Stimulated activated CD4-positive, alpha-beta T cell treated with anti-CD3 and anti-CD28 coated beads, Interleukin-15, amount 100 ng/mL, for 48 hours (primary cell): ENCODE measurements at places on chromosomes 7 and 10.

GRCh38 chr10:53223851-53224250 is 451.3 kb upstream of the MBL2 start:
- no peak for DNase-seq

- DNase-seq, result no peak
Measured at GRCh38 chr10:86334488-86335085, 32.0 kb downstream of the GRID1 start.

DNA sequence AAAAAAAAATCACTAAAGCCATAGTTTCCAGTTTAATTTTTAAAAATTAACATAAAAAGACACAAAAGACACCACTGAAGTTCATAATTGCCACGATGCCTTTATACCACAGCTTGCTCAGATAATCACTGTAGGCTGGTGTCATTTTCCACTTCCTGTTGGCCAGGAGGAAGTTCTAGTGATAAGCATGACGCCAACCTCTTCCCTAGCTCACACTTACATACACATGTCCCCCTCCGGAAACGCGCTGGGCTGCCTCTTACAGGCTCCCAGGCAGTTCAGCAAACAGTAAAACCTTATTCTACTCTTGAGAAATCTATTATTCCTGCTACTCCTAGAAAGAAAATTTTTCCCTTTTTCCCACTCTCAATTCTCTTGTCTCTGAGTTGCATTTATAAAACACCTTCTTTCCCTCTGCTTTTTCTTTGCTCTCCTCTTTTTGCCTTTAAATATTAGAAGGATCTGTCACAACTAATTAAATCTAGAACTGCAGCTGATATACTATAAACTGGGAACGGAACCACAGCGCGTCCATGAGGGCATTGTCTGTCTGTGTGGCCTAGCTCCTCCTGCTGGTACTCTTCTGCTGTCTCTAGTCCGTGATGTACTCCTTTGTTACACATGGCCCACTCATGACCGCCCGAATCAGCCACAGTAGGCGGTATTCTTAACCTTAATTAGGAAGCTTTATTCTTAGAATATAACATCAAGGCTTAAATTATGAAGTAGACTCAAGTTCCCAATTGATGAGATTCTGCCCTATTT is 664.9 kb downstream of the CNTNAP2 start:
- no peak for DNase-seq

DNA sequence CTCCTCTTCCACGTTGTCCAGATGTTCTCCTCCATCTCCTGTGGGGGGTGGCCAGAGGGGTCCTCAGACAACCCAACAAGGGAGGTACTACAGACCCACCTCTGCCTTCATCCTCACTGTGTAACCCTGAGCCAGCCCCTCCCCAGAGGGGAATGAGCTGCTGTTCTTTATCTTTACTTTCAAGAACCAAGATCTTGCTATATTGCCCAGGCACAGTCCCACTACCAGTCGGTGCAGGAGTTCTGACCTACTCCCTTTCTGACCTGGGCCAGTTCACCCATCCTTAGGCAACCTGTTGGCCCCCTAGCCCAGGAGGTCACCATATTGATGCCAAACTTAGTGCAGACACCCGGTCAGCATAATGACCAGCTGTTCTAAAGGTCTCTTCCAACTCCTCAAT is 16.8 kb upstream of the MTPAP start:
- DNase-seq, result no peak

DNA sequence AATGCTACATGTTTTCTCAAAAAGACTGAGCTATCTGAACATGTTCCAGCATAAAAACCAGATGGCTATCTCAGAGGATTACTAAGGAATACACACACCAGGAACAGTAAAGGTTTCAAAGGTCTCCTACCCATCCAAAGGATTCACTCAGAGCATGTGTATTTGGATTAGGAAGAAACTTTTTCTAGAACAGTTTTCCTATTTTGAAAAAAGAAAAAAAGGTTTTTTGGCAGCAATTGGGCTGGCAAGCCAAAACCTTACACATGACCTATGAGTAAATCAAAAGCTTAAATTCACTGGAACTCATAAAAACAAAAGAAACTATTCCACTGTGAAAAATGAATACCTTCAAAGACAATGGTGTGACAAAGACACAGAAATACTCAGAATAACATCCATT is 9.6 kb downstream of the TPK1 start:
- DNase-seq, result no peak

GRCh38 chr10:30705625-30706149 is 76.1 kb upstream of the LYZL2 start:
- no peak for DNase-seq

DNA sequence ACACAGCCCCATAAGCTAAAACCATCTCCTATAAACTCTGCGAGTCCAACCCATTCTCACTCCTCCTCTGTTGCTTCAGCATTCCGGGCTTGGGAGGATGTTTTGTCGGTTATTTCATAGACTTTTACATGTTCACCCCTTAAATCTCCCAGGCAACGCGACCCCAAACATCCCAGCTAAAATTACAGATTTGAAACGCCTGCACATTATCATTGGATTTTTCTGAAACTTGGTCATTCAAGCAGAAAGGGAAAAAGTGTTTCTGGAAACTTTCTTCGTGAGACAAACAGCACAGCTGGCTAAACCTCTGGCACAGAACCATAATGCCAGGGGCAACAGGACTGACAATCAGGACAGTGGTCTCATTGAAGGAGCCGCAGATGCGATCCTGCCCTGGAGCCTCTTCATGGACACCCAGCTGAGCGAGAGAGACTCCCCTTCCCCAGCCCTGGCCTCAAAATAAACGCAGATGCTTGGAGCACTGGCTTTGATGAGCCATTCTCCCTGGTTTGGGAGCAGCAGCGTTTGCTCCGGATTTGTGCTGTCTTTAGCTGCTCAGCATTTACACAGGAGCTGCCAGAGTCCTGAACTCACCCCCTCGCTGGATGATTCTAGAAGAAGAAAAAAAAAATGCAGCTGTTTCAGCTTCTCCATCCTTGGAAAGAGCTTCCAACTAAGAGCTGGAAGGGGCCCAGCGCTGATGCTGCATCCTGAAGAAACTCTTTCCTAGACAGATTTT is 30.1 kb downstream of the AFAP1L2 start:
- DNase-seq, result no peak

DNA sequence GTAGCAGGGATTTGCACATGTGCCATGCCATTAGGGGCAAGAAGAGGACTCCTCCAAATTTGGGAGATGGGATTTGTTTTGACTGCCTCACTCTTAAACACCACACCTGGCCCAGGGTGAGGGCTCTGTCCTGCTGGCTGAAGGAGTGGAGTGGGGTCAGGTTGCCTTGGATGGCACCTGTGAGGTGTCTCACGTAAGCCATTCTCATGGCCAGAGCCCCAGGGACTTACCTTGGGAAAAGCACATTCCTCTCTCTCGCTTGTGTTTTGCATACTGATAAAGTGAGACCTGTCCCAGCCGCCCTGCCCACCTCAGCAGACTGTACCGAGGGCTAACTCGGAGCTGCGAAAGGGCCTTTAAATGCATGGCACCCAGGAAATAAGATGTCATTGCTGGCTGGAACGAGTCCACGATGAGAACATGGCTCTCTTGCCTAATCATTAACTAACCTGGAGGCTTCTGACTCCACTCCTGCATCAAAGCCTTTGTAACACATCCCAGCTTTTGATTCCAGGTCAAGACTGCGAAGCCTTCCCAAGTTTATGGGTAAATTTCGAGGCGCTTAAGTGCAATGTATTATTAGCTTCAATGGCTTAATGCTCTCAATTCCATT is 184.0 kb upstream of the RNF32 start:
- DNase-seq, result no peak

DNA sequence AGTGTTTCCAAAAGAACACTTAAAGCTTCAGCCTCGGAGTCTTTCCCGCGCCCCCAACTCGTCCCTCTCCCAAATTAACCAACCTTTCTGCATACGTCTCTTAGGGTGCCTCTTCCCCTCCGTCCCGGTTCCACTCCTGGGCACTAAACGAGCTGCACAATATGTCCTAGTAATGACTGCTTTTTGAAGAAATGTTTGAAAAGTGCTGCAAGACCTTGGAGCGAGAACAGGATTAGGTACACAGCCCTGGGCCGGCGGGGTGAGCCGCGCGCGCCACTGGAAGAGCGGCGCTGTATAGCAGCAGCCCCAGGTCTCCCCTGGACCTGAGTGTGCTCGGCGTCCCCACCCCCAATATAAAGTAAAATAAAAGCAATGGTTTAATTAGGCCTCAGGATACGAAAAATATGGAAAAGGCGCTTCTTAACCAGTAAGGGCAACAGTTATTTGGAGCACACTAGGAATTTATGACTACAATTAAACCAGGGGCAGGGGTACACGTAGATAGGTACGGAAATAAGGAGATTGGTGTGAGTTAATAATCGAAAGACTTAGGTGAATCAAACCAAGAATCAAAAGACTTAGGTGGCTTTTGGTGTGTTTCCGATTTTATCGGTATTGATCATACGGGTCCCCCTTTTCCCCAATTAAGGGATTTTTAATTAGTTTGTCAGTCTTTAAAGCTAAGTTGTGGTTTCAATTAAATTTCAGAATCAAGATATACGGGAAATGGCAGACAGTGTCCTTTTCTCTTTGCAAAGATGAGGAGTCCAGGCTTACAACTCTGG is 1.9 kb downstream of the TET1 start:
- no peak for DNase-seq

GRCh38 chr10:22712211-22712955 is 2.0 kb downstream of the PIP4K2A start:
- no peak for DNase-seq

DNA sequence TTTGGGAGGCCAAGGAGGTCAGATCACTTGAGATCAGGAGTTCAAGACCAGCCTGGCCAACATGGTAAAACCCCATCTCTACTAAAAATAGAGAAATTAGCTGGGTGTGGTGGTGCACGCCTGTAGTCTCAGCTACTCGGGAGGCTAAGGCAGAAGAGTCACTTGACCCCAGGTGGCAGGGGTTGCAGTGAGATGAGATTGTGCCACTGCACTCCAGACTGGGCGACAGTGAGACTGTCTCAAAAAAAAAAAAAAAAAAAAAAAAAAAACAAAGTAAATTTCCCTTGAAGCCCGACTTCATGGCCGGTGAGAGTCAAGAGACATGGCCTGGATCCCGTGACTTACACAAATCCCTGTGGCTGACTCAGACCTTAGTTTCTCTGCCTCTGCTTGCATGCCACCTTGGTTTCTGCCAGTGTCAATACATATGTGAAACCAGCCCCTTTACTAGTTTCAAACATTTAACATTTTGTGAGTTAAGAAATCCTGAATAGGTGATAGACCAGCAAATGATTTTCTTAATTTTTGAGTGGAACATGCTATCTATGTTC is 62.8 kb downstream of the ZEB1 start:
- DNase-seq, result no peak

DNA sequence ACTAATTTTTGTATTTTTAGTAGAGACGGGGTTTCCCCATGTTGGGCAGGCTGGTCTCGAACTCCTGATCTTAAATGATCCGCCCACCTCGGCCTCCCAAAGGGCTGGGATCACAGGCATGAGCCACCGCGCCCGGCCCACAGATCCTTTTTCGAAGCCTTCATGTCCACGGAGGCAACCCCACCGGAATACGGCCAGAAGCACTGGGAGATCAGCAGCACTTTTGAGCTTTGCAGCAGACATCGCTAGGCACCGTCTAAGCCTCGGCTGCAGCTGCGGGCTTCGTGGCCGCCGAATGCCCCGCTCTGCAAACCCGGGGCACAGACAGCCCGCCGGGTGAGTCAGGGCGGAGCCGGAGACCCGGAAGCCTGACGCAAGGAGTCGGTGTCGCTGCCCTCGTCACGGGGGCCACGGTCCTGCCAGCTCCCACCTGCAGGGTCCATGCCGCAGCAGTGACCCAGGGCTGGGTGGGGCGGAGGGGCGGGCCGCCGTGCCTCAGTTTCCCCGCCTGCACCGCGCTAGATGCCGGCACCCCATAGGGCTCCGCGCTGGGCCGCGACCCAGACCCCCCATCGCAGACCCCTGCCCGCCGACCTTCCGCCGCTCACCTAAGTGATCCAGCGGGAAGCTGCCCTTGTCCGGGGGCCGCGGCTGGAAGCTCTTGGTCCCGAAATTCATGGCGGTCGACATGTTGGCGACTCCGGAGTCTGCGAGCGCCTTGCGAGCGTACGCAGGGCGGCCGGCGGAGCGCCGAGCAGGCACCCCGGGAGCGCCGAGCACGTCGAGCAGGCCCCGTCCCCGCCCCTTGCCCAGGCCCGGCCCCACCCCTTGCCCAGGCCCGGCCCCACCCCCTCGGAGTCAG is at the start of gene COX19:
COX19 (minus strand) TSS at position 730 of the 862 bp plus-strand sequence; CDS start at position 690, 40 bp downstream.
- peak; percentile 84 for DNase-seq

- DNase-seq, result no peak
Measured at GRCh38 chr10:81081887-81082620, 544.4 kb downstream of the SH2D4B start.

- DNase-seq, result no peak
Measured at GRCh38 chr10:51066231-51066630, 8.1 kb upstream of the PRKG1 start.

GRCh38 chr7:150787321-150788281 is 12.6 kb downstream of the TMEM176B start:
- DNase-seq, result no peak

DNA sequence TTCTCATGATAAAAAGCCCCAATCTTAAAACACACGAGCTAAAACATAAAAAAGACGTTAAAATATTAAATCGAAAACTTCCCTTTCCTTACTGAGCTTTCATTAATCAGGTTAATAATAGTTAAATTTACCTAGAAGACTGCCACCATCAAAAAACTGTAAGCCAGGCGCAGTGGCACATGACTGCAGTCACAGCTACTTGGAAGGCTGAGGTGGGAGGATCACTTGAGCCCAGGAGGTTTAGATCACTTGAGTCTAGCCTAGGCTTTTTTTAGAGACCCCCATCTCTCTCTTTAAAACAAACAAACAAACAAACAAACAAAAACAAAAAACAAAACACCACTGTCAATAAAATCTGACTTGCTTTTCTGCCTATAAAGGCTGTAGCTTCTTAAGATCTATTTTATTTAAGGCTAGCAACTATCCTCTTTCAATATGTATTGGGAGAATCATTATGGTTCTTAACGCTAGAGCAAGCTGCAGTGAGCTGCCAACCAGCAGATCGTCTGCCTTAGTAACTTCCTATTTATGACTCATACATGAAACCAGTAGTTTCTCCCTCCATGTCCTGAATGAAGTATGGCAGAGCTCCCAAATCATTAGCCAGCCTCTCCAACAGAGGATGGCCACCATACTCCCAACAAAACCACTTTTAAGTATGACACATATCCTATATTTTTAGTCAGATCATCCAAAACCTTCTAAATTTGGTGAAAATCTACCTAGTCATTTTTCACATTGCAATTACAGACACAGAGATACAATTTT is 163.7 kb downstream of the SRPK2 start:
- no peak for DNase-seq

- no peak for DNase-seq
Measured at GRCh38 chr7:3158341-3158760, 114.7 kb upstream of the CARD11 start.

GRCh38 chr7:4173615-4174014 is 508.5 kb upstream of the FOXK1 start:
- no peak for DNase-seq
